ENCODE measurements at places on chromosomes 4 and X.

- DNase-seq: no peak
Measured at GRCh38 chrX:136714626-136715599, 65.8 kb downstream of the ARHGEF6 start.

DNA sequence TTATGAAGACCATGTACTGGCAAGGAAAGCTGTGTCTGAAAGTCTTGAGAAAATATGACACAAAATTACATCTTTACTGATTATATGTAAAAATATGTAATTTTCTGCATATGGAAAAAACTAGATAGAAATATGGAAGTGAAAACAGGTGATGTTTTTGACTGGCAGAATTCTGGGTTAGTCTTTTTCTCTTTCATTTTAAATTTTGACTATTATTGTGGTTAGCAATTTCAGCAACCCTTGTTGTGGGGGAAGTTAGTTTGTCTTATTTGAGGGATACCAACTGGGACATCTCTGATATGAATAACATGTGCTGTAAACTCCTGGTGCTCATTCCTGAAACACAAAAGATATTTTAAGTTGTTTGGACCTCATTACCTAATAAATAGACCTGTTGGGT is 49.9 kb upstream of the CPEB2 start:
- DNase-seq: no peak

GRCh38 chr4:86916392-86916791 is 18.4 kb upstream of the AFF1 start:
- no peak for DNase-seq

- DNase-seq: peak; percentile 52
Measured at GRCh38 chr4:10164877-10165283, 48.3 kb upstream of the WDR1 start.

- no peak for DNase-seq
Measured at GRCh38 chr4:165058666-165059065, 5.0 kb downstream of the TRIM75 start.

DNA sequence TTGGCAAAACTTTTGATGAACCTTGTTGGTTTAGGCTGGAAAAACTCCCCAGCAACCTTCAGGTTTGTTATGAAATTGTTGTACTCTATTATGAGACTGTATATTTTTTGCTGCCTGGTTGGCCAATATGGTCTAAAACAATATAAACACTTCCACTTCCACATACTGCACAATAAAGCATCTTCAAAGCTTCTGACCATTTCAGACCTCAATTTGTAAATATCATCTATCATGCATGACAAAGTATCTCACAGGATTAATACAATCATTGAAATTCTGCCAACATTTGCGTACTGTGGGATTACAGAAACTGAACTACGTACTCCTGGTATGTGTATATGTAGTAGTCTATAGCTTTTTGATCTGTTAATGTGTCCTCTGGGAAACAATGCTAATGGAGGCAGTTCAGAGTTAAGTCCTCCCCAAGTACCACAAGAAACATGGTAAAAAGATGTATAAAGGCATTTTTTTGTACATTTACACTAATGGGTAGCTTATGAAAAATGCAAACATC is 40.4 kb downstream of the GPC4 start:
- no peak for DNase-seq

DNA sequence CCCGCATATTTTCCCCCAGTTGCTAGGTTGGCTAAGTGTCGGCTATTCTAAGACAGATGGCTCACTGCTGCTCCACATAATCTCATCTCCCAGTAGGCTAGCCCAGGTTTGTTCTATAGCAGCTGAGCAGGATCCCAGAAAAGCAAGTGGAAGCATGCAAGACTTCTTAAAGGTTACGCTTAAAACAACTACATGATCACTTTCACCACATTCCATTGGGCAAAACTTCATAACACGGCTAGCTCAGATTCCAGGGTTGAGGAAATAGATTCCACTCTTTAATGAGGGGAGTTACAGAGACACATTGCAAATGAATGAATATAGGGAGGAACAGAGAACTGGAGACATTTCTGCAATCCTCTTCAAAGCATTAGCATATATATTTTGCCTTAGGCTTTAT is 12.9 kb upstream of the RAB33B start:
- no peak for DNase-seq

GRCh38 chrX:107691024-107691448 is 62.7 kb downstream of the PRPS1 start:
- no peak for DNase-seq

GRCh38 chr4:112706840-112707207 is 69.9 kb downstream of the LARP7 start:
- no peak for DNase-seq

- no peak for DNase-seq
Measured at GRCh38 chr4:40038977-40039376, 17.7 kb upstream of the N4BP2 start.

GRCh38 chr4:37477126-37477525 is 209.1 kb downstream of the RELL1 start:
- DNase-seq: no peak

- no peak for DNase-seq
Measured at GRCh38 chr4:108168160-108168670, 517 bp downstream of the LEF1 start.

- DNase-seq: no peak
Measured at GRCh38 chr4:26724534-26724933, 136.1 kb upstream of the STIM2 start.

GRCh38 chr4:20997886-20998285 is 297.6 kb downstream of the PACRGL start:
- no peak for DNase-seq

DNA sequence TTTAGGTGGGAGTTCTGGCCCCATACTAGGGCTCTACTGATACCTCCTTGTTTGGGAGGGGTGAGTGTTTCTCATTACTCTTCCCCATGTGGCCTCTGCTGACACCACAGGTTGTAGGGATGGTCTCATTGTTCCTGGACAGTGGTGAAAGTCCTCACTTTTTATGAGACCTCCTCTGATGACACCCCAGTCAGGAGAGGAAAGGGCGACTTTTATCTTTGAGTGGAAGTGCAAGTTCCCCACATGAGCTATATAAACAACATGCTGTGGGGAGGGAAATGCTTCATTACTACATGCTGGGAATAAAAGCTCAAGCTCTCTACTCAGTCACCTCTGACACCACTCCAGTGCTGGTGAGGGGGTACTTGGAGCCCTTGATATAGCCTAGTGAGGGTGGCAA is 29.5 kb upstream of the MAGEA6 start:
- DNase-seq: no peak

DNA sequence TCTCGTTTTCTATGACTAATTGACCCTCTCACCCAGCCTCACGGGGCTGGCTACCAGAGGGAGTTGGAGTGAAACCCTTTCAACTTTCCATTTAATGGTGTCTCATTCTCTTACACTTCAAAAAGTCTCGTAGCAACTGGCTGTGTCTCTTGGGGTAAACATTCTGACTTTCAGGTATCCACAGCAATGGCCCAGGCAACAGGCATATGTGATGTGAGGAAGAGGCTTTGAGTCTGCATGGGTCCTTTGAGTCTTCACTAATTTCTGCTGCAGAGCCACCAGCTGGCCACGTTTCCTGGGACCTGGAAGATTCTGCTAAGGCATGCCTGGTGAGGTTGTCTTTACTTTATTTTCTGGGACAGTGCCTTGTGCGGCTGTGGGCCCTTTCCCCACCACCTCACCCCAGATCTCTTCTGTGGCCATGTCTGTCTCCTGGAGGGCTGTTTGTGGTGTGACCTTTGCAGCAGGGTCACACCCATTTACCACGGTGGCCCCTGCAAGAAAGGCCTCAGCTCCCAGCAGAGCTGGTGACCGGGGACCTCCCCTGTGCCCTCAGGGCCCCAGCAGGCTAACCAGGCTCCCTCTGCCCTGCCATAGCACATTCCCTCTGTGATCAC is 112.5 kb upstream of the FRG1 start:
- no peak for DNase-seq

- DNase-seq: no peak
Measured at GRCh38 chr4:56134266-56134665, 185.5 kb downstream of the CEP135 start.

DNA sequence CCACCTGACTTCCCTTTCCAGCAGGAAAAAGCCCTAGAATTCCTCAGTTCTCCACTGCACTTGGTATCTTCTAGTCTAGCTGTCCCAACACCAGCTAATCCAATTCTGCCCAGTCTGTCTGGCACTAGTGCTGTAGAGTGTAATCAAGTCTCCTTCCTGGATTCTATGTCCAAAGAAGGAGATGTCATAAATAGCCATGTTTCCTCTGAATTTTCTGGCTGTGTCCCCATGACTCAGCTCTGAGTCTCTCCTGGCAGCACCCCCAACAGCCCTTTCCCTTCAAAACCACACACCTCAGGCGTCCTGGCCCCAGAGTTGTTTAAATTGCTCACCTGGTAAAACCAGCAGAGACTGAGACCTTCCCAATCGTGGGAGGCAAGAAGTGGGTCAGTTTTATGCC is 197.2 kb downstream of the GRXCR1 start:
- no peak for DNase-seq

DNA sequence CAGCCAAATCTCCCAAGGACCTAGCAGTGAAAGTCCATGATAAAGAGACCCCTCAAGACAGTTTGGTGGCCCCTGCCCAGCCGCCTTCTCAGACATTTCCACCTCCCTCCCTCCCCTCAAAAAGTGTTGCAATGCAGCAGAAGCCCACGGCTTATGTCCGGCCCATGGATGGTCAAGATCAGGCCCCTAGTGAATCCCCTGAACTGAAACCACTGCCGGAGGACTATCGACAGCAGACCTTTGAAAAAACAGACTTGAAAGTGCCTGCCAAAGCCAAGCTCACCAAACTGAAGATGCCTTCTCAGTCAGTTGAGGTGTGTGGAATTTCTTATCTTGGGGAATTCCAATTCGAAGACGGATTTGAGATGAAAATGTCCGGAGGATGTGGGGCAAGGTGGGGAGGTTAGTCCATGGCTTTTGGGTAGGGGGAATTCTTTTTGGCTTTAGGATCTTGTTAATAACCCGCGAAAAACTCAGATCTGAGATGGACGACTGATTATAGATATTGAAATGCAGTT is 112.5 kb downstream of the AFF1 start:
- DNase-seq: no peak

- DNase-seq: no peak
Measured at GRCh38 chr4:11182586-11183355, 245.9 kb downstream of the HS3ST1 start.

DNA sequence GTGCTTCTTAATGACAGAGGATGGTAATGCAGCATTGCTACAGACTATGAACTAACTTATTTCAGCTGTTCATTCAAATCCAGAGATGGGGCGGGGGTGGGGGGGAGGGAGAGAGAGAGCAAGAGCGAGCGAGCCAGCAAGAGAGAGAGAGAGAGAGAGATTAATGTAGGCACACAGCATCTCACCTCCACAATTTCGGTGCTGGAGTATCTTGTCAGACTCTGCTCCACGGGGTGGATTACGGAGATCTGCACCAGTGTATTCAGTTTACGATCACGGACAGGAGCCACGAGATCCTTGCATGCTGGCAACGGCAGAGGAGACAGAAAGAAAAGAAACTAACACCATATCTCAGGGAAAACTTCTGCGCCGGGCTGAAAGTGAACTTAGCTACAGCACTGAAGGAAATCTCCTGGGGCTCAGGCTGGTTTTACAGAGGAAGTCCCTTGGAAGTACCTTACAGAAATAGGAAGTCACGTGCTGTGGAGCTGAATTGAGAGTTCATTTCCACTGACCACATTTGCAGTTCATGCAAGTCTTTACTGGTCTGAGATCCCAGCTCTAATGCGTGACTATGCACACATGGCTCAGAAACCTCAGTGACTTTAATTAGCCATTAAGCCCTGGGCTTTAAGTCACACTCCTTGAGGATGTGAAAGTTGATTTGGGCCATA is 440.9 kb downstream of the INPP4B start:
- peak; percentile 75 for DNase-seq

DNA sequence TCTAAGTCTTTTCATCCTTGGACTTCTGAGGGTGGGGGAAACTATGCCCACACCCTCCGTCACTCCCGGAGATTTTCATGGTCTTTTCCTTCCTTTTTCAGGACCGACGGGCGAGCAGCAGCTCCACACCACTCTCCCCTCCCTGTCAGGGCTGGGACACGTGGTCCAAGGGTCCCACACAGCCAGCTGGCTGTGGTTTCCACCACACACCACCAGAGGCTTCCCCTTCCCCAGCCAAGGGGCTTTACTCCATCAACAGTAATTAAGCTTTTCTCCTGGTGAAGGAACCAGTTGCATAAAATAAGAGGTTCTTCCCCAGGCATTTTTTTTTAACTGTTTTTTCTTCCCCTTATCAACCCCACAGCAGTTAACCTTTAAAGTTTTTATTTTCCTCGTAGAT is 453.9 kb downstream of the GPAT3 start:
- no peak for DNase-seq

DNA sequence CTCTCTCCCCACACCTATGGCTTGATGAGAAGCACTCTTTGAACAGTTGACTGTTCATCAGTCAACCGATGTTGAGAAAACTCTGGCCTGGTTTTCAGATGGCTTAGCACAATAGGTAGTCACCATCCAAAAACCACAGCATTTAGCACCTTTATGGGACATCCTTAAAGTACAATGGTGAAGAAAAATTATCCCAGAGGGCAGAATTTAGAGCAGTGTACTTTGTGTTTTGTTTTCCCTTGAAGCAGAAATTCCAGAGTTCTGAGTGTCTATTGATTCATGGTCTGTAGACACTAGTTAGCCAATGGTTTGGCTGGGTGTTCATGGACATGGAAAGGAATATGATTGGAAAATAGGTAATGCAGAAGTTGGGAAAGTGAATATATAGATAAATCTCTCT is 487.0 kb downstream of the PDHA2 start:
- DNase-seq: no peak

DNA sequence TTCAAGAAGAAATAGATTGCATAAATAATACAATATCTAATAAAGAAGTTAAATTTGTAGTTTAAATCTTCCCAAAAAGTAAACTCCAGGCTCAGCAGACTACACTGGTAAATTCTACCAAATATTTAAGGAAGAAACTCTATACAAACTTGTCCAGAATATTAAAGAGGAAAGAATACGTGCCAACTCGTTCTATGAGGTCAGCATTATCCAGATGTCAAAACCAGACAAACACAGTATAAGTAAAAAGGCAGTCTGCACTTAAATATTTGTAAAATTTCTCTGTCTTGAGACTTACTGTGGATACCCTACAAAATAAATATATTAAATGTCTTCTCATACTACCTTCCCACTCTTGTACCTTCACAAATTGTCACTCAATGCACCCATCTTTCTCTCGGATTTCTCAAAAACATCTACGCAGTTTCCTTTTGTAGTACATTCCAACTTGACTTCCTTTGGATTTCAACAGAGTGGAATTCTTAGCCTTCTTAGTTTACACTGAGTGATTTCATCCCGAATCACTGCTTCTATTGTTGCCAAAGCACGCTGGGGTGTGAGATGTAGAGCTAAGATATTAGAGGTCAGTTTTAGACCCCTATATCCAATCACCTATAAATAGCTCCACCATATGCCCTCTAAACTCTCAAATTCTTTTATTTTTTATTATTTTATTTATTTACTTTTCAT is 71.6 kb upstream of the MAB21L2 start:
- DNase-seq: no peak

GRCh38 chr4:111788099-111788498 is 357.2 kb upstream of the FAM241A start:
- no peak for DNase-seq
